ENCODE measurements at places on chromosomes 12 and 14. TPM values are rescaled to one million over a fixed set of nuclear protein-coding genes. Genes with fewer than 3 reads are reported as not detected.
A peak's percentile ranks its signal among the peaks of the same experiment; 100 is the strongest.

DNA sequence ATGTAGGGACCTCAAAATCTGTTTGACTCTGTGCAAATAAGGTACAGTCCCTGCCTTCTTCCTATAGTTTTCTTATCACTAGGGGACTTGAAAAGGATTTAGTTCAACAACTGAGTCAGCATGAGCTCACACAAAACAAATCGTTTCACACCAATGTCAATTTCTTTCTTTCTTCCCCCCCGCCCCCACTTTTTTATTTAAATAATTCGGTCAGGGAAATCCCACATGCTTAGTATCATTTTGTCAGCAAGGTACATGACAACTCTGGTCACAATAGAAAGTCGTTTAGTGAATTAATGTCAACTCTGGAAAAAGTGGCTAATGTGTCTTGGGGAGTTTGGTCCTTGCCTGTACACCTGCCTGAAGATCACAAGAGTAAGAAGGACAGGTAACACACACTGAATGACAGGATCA, 232.2 kb upstream of the PLEKHG7 start:
- H3K4me1 ChIP-seq = no peaks in the 10 kb centered on the region
- no peak overlapping the region for H3K27ac ChIP-seq
- H3K36me3 ChIP-seq = no peaks in the 10 kb centered on the region
- no peaks in the 10 kb centered on the region for H3K27me3 ChIP-seq

- no peak overlapping the region for H3K27ac ChIP-seq
- no peaks in the 10 kb centered on the region for H3K4me1 ChIP-seq
- H3K27me3 ChIP-seq = no peaks in the 10 kb centered on the region
- H3K4me3 ChIP-seq = no peak overlapping the region
- no peaks in the 10 kb centered on the region for H3K36me3 ChIP-seq
- DNase-seq = no peak
Measured at GRCh38 chr12:116153983-116154382, 123.5 kb downstream of the MED13L start.

GRCh38 chr12:89927226-89927698, 218.6 kb upstream of the ATP2B1 start:
- H3K27ac ChIP-seq = no peak overlapping the region
- no peaks in the 10 kb centered on the region for H3K36me3 ChIP-seq
- H3K4me1 ChIP-seq = no peaks in the 10 kb centered on the region
- H3K4me3 ChIP-seq = no peak overlapping the region

Gene JAG2
- total RNA-seq = 8.5 TPM

- no peak overlapping the region for H3K4me3 ChIP-seq
- H3K36me3 ChIP-seq = no peaks in the 10 kb centered on the region
- H3K27ac ChIP-seq = no peak overlapping the region
- peak; percentile 27 for DNase-seq
- H3K4me1 ChIP-seq = no peaks in the 10 kb centered on the region
- H3K27me3 ChIP-seq = no peaks in the 10 kb centered on the region
Measured at GRCh38 chr12:91866566-91866965, 279.1 kb downstream of the BTG1 start.

Gene RTL1
- total RNA-seq = not detected

DNA sequence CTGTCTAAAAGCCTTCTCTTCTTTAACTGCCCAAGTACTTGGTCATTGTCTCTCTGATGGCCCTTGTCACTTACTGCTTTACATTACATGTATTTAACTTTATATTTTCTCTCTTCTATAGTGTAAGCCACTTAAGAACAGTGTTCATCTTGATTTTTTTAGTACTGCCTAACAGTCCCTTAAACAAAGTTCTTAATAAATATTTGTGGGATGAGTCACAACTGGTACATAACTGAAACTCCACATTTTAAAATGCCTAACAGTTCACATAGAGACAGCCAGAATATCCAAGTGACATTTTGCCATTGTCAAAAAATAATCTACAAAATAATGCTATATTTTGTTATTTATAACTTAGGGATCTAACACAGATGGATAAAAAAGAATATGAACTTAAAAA, 146.6 kb downstream of the STXBP6 start:
- no peaks in the 10 kb centered on the region for H3K4me1 ChIP-seq
- H3K27ac ChIP-seq = no peak overlapping the region
- H3K36me3 ChIP-seq = no peaks in the 10 kb centered on the region
- no peaks in the 10 kb centered on the region for H3K27me3 ChIP-seq
- no peak for DNase-seq

GRCh38 chr12:96121271-96121711, 72.9 kb upstream of the ELK3 start:
- no peaks in the 10 kb centered on the region for H3K36me3 ChIP-seq
- no peak overlapping the region for H3K27ac ChIP-seq
- no peak overlapping the region for H3K4me3 ChIP-seq
- H3K27me3 ChIP-seq = no peaks in the 10 kb centered on the region

GRCh38 chr14:35991356-35991755, 165.2 kb downstream of the BRMS1L start:
- H3K36me3 ChIP-seq = no peaks in the 10 kb centered on the region
- H3K4me3 ChIP-seq = no peak overlapping the region
- H3K27ac ChIP-seq = no peak overlapping the region
- no peaks in the 10 kb centered on the region for H3K27me3 ChIP-seq

GRCh38 chr14:101007004-101007614, 103.6 kb upstream of the RTL1 start:
- no peak overlapping the region for H3K4me3 ChIP-seq
- no peak overlapping the region for H3K27ac ChIP-seq
- no peak for DNase-seq
- no peaks in the 10 kb centered on the region for H3K36me3 ChIP-seq
- no peaks in the 10 kb centered on the region for H3K27me3 ChIP-seq

Gene KCNK10
- not detected for total RNA-seq

DNA sequence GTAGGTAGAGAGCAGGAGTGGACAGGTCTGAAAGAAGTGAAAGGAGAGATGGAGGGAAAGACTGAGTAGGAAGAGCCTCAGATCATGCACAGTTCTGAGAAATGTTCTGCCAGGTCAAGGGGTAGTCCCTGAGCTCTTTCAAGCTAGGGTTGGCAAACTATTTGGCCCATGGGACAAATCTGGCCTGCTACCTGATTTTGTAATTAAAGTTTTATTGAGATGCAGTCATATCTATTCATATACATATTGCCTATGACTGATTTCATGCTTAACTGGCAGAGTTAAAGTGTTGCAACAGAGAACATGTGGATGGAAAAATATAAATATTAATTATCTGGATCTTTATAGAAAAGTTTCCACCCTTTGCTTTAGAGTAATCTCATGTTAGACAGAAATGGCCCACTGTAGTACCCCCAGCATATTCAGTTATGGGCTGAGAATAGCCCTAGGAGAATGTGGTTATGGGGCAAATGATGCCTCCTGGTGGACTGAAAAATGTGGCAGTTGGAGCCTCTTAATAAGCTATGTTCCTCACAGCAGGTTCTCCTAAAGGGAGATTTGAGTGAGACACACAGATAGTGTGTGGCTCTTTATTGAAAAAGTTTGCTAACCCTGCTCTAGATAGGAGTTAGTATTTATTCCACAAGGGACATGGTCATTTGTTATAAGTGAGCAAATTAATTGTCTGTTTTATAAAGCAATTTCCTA, 476.9 kb downstream of the LRIG3 start:
- H3K4me1 ChIP-seq = no peaks in the 10 kb centered on the region
- DNase-seq = no peak
- no peaks in the 10 kb centered on the region for H3K27me3 ChIP-seq
- no peak overlapping the region for H3K4me3 ChIP-seq
- H3K27ac ChIP-seq = no peak overlapping the region
- H3K36me3 ChIP-seq = no peaks in the 10 kb centered on the region

DNA sequence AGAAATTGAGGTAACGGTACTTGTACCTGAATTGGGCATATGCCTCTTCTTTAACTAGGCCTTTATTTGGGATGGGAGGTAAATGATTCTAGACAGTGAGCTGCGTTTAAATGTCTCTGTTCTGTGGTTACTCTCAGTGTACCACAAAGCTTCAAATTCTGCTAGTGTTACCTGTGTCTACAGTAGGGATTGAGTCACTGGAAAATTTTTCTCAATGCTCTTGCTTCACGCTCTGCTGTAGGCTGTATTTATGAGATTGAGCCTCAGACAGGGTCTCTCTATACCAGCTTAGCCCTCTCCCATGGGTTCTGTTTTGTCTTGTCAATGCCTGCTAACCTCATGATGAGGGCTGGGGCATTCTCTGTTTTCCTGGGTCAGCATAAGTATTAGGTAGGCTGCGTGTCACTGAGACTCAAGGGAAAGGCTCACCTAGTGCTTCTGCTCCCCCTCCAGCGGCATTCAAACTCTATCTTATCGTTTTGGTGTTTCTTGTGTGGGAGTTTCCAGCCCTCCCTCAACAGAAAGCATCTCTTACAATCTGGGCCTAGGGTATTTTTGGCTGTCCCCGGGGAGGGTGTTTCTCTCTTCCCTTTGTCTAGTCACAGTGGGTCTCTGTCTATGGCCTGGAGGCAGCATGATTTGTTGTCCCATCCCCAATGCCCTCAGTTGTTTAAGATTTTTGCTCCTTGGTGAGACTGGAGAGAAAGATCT, 285.8 kb downstream of the ADGRD1 start:
- H3K27me3 ChIP-seq = no peaks in the 10 kb centered on the region
- no peaks in the 10 kb centered on the region for H3K36me3 ChIP-seq
- DNase-seq = no peak
- no peak overlapping the region for H3K4me3 ChIP-seq
- H3K4me1 ChIP-seq = no peaks in the 10 kb centered on the region

Gene TMEM253
- not detected for total RNA-seq

Gene FGF6
- not detected for total RNA-seq

- H3K36me3 ChIP-seq = no peaks in the 10 kb centered on the region
- H3K4me3 ChIP-seq = no peak overlapping the region
- no peaks in the 10 kb centered on the region for H3K4me1 ChIP-seq
- H3K27me3 ChIP-seq = no peaks in the 10 kb centered on the region
- no peak for DNase-seq
Measured at GRCh38 chr14:104576970-104577332, 2.6 kb upstream of the C14orf180 start.

DNA sequence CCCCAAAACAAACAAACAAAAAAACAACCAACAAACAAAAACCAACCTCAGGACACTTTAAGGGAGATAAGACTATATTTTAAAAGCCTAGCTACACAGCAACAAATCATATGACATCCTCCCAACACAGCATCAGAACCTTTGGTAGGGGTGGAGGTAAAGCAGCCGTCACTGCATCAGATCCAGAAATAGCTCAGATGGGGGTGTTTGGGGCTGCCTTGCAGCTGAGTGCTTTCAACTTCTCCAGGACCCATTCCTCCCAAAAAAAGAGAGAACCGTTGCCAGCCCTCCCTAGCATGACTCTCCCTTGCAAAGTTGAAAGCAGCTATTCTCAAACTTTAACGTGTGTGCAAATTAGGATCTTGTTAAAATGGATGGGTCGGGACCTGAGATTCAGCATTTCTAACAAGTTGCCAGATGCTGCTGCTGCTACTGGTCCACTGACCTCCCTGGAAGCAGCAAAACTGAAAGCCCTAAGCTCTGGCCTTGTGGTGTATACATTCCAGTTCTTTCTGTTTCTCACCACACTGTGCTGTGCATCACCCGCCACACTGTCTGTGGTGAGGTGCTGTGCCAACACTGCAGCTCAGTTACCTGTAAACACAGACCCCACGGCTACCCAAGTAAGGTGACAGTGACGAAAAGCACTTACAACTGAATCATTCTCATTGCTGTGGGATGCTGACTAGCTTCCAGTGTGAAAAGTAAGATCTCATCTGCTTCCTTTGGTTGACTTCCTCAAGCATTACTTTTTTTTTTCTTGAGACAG, 54.0 kb downstream of the SLC38A1 start:
- H3K36me3 ChIP-seq = no peaks in the 10 kb centered on the region
- H3K4me1 ChIP-seq = no peaks in the 10 kb centered on the region
- no peak for DNase-seq

- no peaks in the 10 kb centered on the region for H3K27me3 ChIP-seq
- no peak overlapping the region for H3K4me3 ChIP-seq
- no peaks in the 10 kb centered on the region for H3K36me3 ChIP-seq
- H3K27ac ChIP-seq = no peak overlapping the region
- DNase-seq = no peak
Measured at GRCh38 chr14:51500776-51501175, 150.9 kb upstream of the FRMD6 start.

- H3K27ac ChIP-seq = no peak overlapping the region
- peaks cover 5% of the 10 kb centered on the region for H3K4me1 ChIP-seq
- H3K27me3 ChIP-seq = no peaks in the 10 kb centered on the region
- no peak for DNase-seq
Measured at GRCh38 chr14:61652526-61653262, 42.6 kb upstream of the HIF1A start.

Gene HOXC6
- total RNA-seq = 2.1 TPM

DNA sequence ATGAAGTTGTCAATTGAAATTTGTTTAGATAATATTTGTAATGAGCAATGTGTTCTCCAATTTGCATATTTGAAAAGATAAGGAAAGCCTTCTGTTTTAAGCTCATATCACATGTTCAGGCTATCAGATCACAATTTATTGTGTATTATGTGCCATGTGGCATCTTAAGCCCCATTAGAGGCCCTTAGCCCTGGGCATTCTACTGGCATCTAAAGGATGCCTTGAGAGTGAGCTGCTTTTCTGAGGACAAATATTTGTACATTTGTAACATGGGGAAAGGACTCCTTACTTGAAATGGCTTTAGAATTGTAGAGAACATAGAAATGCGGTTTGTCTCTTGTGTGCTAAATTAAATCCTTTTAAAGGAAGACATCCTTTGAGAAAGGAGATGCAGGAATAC, 62.2 kb downstream of the RMST start:
- DNase-seq = no peak
- H3K4me1 ChIP-seq = no peaks in the 10 kb centered on the region
- no peaks in the 10 kb centered on the region for H3K27me3 ChIP-seq
- H3K4me3 ChIP-seq = no peak overlapping the region
- H3K27ac ChIP-seq = no peak overlapping the region

GRCh38 chr14:87052646-87053225, 940.2 kb downstream of the GALC start:
- no peak overlapping the region for H3K4me3 ChIP-seq
- H3K4me1 ChIP-seq = no peaks in the 10 kb centered on the region
- no peak overlapping the region for H3K27ac ChIP-seq
- no peaks in the 10 kb centered on the region for H3K36me3 ChIP-seq

- no peaks in the 10 kb centered on the region for H3K4me1 ChIP-seq
- H3K27me3 ChIP-seq = no peaks in the 10 kb centered on the region
- no peak overlapping the region for H3K4me3 ChIP-seq
- no peak overlapping the region for H3K27ac ChIP-seq
- no peak for DNase-seq
Measured at GRCh38 chr14:36226164-36226563, 49.6 kb upstream of the PTCSC3 start.

Gene CISTR
- total RNA-seq = not detected

DNA sequence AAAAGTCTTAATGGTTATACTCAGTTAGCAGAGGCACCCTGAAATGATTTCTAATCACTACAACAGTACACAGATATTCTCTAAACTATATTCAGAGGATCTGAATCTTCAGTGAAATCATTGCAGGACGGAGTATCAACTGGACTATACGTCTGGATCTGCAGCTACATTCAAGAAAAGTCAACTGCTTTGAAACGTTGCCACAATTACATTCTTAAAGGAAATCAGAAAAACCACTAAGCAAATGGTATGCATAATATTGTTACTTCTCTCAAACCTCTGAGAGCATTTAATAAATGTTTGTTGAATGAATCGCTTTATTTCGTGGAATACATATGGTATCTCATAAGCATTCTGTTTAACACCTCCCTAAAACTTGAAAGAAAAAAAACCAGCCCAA, 67.4 kb downstream of the MED13L start:
- no peaks in the 10 kb centered on the region for H3K4me1 ChIP-seq
- no peaks in the 10 kb centered on the region for H3K36me3 ChIP-seq
- no peak overlapping the region for H3K4me3 ChIP-seq
